ENCODE measurements at places on chromosomes 2 and 18.

GRCh38 chr2:197786010-197786877, 1.1 kb upstream of the BOLL start:
- no peak for DNase-seq

- no peak for DNase-seq
These were observed 54.3 kb downstream of the DGKD start for GRCh38 chr2:233408366-233409285.

- no peak for DNase-seq
These were observed 148.2 kb downstream of the RND3 start for GRCh38 chr2:150339282-150339681.

- DNase-seq = no peak
These were observed 36.4 kb downstream of the FLACC1 start for GRCh38 chr2:201320701-201321100.

DNA sequence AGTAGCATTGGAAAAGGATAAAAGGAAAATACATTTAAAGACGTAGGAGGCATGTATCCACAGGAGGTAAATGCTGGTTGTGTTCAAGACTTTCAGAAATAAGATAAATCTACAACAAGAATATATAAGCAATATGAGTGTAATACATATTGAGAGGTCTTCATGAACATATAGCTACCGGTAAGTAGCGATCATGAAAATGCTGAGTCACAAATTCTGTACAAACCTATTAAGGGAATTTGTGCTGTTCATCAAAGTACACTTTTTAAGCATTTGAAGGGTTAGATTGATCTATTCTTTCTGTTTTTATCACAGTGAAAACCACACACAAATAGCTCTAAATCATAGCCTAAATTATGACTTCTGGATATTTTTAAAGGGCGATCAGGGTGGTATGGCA, 173.1 kb upstream of the NYAP2 start:
- no peak for DNase-seq

GRCh38 chr2:150653351-150653750, 165.9 kb upstream of the RND3 start:
- no peak for DNase-seq

DNA sequence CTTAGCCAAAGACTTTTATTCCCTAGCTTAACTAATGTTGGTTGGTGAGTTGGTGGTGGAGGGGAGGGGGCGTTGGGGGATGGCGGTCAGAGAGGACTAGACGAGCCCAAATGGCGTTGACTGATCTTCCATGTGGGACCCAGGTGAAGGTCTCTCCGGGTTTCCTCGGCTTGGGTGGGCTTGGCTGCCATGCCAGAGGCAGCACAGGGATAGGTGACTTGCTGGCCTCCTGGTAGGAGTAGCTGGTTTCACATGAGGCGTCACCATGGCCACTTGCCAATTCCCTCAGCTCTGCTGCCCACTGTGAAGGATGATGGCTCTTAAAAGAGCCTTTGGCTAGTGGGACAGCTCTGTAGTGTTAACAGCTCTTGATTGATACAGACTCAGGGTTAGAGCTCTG, 1337.0 kb upstream of the FAM98A start:
- no peak for DNase-seq

DNA sequence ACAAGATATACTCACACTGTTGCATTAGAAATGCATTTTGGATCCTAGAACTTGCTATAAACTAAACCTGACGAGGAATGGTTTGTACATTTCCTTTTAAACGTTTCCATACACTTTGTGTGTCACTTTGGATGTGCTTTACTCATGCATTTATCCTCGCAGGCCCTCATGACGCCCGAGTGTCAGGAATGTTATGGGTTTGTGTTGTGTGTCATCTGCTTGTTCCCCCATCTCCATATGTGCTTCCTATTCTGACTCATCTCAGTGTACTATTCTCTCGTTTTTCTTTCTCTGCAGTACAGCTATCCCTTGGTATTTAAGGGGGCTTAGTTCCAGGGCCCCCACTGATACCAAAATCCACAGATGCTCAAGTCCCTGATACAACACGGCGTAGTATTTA, 121.5 kb upstream of the RASGRP3 start:
- DNase-seq = peak; percentile 48

DNA sequence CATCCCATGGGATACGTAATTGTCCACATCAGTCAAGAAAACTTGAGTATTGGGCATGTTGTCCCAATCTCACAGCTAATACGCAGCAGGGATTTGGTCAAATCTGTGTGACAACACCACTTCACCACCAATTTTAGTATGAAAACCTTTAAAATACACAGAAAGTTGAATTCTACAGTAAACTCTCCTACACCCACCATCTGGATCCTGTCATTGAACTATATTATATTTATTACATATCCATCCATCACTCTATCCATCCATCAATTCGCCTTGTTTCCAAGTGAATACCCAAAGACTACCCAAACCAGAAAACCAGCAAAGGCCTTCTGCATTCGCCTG, 846 bp upstream of the FKBP7 start:
- DNase-seq = no peak

GRCh38 chr2:134457353-134457752, 203.5 kb downstream of the MGAT5 start:
- DNase-seq = no peak

DNA sequence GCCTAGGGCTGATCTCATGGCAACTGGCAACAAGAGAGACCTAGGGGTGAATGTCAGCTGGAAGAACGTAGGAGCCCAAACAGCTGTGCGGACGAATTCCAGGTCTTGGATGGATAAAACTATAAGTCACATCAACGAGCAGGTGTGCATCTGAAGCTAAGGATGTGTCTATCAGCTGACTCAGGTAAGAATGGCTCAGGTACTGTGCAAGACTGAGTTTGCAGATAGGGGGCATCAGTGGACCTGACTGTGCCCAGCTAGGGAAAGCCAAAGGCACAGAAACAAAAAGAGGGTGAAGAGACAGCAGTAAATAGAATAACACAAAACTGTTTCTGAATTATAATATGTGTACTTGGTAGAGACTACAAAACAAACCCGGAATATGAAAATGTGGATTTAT, 357.3 kb downstream of the ZEB2 start:
- no peak for DNase-seq

- no peak for DNase-seq
These were observed 26.9 kb downstream of the GCG start for GRCh38 chr2:162125138-162125537.

- no peak for DNase-seq
These were observed 45.8 kb upstream of the NFU1 start for GRCh38 chr2:69483024-69483423.

DNA sequence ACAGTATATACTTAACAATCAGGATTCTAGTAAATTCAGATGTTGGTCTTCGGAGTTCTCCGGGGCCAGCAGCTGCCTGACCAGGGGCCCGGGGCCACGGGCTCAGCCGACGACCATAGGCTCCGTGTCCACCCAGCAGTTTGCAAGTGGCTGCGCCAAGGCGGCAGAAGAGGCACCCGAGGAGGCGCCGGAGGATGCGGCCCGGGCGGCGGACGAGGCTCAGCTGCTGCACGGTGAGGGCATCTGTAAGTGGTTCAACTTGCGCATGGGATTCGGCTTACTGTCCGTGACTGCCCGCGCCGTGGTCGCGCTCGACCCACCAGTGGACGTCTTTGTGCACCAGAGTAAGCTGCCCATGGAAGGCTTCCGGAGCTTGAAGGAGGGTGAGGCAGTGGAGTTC, 136.3 kb downstream of the NUP35 start:
- no peak for DNase-seq

DNA sequence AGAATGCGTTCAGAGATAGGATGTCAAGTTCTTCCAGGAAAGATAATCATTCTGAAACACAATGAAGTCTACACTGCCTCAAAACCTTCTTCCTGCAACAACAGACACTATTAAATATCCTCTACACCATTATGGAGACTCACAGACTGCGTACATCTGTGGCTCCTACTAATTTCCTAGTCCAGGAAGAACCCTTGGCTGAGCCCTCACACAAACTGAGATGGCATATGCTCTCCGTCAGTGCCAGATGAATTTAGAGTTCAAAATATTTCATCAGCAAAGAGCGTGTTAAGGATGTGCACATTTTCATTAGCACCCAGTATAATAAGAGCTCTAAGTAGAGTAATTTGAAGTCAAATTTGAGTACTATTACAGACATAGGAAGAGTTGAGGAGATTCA, 117.2 kb downstream of the TCF4 start:
- no peak for DNase-seq

DNA sequence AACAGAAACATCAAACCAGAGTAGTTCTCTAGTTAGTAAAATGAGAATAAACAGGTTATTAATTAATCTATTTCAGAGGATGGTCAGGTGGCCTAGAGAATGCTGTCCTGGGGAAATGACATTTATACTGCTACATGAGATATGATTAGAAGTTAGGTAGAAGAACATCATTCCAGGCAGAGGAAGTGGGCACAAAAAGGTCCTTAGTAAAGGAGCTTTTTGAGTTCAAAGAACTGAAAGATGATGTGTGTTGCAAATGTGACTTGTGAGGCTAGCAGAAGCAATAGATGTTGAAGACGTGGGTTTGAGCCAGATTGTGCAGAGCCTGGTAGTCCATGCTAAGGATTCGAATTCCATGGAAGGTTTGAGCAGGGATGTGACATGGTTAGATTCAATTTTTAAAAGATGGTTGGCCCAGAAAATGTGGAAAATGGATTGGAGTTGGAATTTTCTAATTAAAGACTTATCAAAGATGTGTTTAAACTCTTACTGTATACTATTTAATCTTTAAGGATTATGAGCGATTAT, 34.2 kb downstream of the RAB10 start:
- no peak for DNase-seq

GRCh38 chr2:196987649-196988364, 61.3 kb upstream of the PGAP1 start:
- DNase-seq = peak; percentile 95

DNA sequence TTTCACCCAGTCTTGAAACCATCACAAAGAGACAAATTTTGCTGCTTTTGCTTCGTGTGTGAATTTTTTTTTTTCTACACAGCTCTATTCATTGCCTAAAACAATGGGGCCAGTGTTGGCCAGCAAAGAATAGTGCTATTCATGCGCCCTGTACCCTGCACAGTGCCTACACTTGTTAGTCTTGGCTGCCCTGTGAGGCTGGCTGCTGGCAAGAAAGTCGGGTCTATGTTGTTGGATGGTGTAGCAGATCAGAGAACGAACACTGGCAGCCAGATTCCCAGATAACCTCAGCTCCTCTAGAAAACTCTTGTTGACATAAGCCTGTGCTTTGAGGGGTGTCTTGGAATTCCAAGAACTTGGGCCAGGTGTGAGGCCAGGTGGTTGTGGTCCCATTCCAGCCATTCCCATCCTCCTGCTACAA, 455.7 kb upstream of the TCF4 start:
- DNase-seq = no peak

- DNase-seq = no peak
These were observed 2.0 kb upstream of the CYP26B1 start for GRCh38 chr2:72149556-72150156.

- DNase-seq = no peak
These were observed 51.0 kb downstream of the PRELID3A start for GRCh38 chr18:12458771-12459170.

- DNase-seq = no peak
These were observed 102.3 kb downstream of the CDCA7 start for GRCh38 chr2:173456960-173457359.

GRCh38 chr2:30701782-30702181, 105.5 kb downstream of the CAPN13 start:
- no peak for DNase-seq

- no peak for DNase-seq
These were observed 43.3 kb upstream of the SKOR2 start for GRCh38 chr18:47294801-47295200.

GRCh38 chr2:45648636-45649035, 2.8 kb upstream of the PRKCE start:
- DNase-seq = no peak

DNA sequence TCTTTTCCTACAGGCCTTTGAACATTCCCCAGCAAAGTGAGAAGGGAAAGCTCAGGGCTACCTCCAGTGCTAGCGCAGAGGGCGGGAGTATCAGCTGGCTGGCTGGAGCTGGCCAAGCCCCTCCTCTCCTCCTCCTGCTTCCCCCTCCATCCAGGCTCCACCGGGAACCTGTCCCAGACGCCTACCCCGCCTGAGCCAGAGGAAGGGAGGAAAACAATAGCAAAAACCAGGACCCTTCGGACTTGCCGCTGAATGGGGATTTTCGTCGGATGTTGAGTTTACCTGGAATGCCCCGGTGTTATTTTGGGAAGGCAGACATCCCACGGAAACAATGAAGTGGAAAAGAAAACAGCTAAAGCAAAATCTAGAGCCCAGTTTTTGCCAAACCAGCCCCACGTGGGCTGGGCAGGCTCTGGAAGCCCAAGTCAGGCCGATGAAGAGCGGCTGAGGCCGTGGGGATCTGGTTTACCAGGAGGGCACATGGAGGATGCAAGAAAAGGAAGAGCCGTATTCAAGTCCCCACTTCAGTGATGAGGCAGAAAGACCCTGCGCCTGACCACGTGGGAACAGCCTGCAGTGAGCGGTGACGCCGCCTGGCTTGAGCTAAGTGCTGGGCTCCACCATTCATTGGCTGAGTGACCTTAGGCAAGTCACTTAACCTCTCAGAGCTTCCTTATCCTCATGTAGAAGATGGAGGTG, 100.4 kb upstream of the LCLAT1 start:
- no peak for DNase-seq

- no peak for DNase-seq
These were observed 79.4 kb downstream of the KCTD1 start for GRCh38 chr18:26468931-26469340.

- DNase-seq = no peak
These were observed 24.3 kb downstream of the RNU4ATAC start for GRCh38 chr2:121555008-121555407.

- DNase-seq = no peak
These were observed 438.2 kb downstream of the TDRD15 start for GRCh38 chr2:21561965-21562364.

Data from amniotic stem cell (primary cell).